AG09319 (cell line): ENCODE measurements at places on chromosomes 6 and 20.

GRCh38 chr6:53725791-53726575, 60.4 kb upstream of the KLHL31 start:
- DNase-seq = peak; percentile 15

- DNase-seq = no peak
Observed at GRCh38 chr6:13803581-13803980, 10.8 kb downstream of the MCUR1 start.

GRCh38 chr20:3162080-3162611, 2.5 kb upstream of the FASTKD5 start:
- DNase-seq = no peak

DNA sequence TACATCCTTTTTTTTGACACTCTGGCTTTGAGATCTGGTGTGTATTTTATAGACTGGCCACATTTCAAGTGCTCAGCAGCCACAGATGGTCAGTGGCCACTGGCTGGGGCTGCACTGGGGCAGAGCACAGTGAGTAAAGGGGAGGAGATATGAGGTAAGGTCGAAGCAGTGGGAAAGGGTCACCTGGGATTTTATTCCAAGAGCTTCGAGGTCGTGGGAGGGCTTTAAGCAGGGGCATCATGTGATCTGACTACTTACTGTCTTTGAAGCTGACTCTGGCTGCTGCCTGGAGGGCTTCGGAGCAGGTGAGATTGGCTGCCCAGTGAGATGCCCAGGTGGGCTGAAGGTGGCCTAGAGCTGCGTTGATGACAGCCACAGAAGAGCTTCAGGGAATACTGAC, 6.7 kb downstream of the C20orf203 start:
- DNase-seq = no peak

DNA sequence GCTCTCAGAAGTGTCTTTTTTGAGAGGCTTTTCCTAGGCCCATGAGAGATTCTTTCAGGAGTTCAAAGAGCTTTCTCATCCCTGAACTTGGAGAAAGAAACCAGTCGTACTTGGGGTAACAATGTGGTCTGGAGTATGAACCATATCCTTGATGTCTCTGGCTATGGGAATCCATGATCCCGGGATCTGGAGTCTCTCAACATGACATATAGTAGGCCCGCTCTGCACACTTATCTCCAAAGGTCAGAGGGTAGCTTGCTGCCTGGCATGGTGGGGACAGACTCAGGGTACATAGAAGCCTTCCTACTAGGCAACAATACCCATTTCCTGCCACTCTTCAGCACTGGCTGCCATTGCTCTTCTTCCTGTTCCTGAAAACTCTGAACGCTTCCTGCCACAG, 42.2 kb upstream of the NFATC2 start:
- DNase-seq = no peak

GRCh38 chr20:60749804-60750602, 502.1 kb upstream of the CDH4 start:
- DNase-seq = no peak

DNA sequence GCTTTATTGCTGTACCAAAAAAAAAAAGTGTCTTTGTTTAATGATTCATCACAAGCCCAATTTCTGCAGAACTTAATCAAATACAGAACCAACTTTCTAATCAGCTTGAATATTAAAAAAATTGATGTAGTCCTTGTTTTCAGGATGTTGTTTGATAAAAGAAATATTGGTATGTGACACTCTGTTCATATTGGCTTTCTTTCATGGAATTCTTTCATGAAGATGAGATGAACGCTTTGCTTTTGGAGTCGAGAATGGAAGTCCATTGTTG, 184.3 kb downstream of the ZNF217 start:
- no peak for DNase-seq

GRCh38 chr6:674956-675355, 18.0 kb downstream of the EXOC2 start:
- DNase-seq = no peak

DNA sequence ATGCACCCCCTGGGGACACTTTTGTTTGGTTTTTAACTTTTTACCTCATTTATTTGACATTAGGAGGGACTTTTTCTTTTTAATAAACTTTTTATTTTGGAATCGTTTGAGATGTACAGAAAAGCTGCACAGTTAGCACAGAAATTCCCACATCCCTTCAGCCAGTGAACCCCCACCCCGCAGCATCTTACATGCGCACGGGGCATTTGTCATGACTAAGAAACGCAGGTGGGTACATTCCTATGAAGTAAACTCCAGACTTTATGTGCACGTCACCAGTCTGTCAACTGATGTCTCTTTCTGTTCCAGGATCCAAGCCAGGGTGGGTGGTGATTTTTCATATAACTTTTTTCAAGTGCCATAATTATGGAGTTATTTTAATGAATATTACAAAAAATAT, 4.9 kb upstream of the ZNF831 start:
- DNase-seq = no peak

DNA sequence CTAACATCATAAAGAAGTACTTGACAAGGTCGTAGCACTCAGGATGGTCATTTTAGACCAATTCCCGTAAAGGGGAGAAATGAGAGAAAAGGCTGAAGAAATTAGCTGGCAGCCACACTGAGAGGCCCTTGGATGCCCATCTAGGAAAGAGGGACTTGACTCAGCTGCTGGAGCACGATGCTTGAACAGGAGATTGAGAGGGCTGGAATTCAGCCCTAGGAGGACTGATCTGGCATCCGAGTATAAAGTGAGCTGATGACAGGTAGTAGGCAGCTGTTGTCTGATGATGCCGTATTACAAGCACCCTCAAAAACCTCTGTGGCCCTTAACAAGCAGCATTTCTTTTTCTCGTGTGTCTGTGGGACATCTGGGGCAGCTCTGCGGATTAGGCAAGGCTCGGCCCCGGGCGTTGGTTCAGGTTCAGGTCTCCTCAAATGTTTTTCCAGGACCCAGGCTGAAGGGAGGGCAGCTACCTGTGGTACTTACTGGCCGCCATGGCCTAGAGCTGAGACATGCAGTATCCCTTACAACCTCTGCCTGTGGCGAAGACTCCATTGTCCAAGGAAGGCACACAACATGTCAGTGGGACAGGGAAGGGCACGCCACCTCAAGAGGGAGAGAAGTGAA, 219.6 kb upstream of the SNX9 start:
- DNase-seq = no peak

DNA sequence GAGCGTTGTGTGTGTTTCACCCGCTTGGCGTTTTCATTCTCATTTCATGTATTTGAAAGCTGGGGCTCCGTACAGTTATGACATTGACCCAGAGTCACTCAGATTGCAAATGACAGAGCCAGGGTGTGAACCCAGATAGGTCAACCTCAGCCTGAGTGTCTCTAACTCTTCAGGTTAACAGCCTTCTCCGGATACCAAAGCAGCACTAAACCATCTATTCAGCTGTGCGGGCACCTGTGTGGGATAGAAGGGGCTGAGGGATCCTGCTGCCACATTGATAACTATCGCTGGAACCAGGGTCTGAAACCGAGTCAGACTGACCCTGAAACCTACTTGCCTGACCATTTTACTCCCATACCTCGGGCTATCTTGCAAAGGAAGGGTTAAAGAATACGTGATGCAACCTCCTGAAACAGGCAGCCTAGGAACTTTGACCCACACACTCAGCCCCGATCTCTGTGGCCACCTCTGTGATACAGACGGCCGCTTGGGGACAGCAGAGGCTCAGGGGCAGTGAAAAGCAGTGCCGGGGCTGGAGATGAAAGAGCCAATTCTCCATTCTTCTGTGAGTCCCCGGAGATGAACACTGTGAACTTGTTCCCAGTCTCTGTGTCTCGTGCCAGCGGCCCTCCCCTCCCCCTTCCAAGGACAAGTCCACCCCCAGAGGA, 233.5 kb upstream of the QKI start:
- peak; percentile 1 for DNase-seq

- DNase-seq = no peak
Observed at GRCh38 chr20:58478141-58478805, 36.9 kb downstream of the APCDD1L start.

DNA sequence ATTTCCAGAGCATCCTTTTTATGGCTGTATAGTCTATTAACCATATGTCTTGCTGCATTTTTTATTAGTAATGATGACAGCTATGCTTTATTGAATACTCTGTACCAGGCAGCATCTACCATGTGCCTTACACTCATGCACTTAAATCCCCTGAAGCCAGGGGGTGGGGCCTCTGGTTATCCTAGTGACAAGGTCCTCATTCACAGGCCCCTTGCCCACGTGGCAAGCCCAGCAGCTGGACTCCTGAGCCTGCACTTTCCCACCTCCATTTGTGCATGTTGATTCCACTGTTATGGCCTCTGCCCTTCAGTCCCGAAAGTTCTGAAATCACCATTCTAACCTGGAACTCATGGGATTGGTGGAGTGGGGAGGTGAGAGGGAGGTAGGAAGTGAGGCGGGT, 22.3 kb downstream of the ACTR5 start:
- DNase-seq = no peak

DNA sequence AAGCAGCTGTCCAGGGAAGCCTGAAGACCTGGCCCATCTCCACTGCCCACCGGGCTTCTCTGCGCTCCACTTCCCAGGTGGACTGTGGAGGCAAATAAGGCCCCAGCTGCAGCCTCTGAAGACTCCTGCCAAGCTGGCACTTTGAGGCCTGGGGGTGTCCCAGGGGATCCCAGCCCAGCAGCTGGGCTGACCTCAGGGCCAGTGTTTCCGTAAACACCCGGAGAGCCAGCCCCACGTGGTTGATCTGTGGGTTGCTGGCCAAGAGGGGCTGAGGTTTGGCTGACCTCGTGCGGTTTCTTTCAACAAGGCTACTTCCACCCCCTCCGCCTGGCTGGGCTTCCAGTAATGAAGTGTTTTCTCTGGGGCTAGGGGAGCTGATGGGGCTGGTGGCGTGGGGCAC, 12.4 kb upstream of the CCN5 start:
- peak; percentile 89 for DNase-seq

DNA sequence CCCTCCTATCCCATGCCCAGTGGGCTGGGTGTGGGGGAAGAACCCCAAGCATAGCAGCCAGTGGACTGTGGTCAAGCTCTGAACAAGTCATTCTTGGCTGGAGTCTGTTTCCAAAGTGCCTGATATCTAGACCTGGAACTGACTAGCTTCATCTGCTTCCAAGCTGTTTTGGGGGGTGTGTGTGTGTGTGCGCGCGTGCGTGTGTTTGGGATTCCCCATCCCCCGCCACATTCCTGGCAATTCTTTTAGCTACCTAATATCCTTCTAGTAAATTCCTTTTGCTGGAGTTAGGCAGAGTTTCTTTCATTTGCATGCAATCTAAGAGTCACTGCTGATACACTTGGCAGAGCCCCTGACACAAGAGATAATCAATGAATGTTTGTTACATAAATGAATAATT, 7.8 kb downstream of the PAK5 start:
- no peak for DNase-seq

DNA sequence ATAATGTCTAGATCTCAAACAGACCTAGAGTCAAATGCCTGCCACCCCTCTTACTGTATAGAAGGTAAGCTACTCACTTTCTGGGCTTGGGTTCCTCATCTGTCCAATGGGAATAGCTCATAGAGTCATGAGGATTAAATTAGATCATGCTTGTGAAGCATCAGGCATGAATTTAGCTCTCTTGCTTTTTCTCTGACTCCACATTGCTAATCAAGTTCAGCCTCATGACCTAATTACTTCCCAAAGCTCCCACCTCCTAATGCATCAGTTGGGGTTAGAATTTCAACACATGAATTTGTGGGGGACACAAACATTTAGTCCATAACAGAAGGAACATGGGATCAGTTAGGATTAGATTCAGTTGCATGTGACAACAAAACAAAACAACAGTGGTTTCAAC, 4.6 kb upstream of the DDX27 start:
- no peak for DNase-seq

- DNase-seq = no peak
Observed at GRCh38 chr6:1239805-1240204, 72.1 kb upstream of the FOXQ1 start.

GRCh38 chr6:25830458-25830857, 1.4 kb downstream of the SLC17A1 start:
- no peak for DNase-seq

DNA sequence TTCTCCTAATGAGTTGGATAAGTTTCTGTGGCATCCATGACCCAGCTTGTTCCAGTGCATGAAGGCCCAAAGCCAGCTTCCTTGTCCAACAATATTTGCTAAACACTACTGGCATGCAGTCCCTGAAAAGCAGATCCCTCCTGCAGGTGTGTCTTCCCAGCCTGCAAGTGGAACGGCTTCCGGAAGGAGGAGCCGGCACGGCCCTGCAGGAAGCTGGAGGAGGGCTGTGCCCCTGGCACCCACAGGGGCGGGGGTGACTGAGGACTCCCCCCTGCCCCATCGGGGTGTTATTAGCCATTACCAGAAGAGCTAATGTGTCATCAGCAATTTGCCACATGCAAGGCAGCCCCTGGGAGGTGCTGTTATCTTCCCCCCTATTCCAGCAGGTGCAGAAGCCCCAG, 27.4 kb downstream of the NPEPL1 start:
- DNase-seq = no peak

DNA sequence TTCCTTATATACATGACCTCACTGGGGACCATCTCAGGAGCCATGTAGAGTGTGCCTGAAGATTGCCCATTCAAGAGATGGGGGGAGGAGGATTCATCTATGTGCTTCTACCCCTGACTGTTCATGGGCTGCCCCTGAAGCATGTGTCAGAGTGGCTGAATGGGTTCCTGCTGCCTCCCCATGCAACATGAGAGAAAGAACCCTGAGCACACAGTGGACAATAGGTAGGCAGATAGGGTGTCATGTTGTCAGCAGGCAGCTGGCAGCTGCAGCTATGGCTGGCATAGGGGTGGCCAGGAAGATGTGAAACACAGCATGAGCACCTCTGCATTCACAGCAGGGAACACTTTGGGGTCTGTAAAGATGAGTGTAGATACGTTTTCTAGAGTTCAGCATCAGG, 208.4 kb upstream of the CNR1 start:
- DNase-seq = no peak

DNA sequence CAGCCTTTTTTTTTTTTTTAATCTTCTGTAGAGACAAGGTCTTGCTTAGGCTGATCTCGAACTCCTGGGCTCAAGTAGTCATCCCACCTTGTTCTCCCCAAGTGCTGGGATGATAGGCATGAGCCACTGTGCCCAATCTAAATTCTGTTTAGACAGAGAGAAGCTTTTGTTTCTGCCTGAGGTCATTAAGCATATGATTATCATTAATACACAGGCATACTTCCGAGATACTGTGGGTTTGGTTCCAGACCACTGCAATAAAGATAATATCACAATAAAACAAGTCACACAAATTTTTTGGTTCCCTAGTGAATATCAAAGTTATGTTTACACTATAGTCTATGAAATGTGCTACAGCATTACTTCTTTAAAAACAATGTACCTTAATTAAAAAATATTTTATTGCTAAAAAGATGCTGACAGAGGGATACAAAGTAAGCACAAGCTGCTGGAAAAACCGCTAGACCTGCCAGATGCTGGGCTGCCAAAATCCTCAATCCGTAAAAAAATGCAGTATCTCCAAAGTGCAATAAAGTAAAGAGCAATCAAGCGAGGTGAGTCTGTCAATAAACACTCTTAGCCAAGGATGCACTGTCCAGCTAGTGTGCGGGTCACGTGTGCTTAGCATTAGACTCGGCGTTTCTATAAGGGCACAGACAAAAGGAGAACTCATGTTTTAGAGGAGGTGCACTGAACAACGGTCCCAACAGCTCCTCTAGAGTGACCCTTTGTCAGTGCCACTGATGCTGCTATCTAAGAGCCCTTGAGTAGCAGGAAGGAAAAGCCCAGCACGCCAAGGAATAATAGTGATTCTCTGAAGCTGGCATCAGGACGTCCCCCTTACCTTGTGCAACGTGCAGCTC, 16.1 kb downstream of the TXNDC5 start:
- no peak for DNase-seq

- no peak for DNase-seq
Observed at GRCh38 chr20:44071526-44072111, 115.4 kb downstream of the JPH2 start.
